ENCODE measurements at places on chromosomes 6 and 20.

- no peak for DNase-seq
Measured at GRCh38 chr20:48054051-48054450, 268.8 kb upstream of the SULF2 start.

DNA sequence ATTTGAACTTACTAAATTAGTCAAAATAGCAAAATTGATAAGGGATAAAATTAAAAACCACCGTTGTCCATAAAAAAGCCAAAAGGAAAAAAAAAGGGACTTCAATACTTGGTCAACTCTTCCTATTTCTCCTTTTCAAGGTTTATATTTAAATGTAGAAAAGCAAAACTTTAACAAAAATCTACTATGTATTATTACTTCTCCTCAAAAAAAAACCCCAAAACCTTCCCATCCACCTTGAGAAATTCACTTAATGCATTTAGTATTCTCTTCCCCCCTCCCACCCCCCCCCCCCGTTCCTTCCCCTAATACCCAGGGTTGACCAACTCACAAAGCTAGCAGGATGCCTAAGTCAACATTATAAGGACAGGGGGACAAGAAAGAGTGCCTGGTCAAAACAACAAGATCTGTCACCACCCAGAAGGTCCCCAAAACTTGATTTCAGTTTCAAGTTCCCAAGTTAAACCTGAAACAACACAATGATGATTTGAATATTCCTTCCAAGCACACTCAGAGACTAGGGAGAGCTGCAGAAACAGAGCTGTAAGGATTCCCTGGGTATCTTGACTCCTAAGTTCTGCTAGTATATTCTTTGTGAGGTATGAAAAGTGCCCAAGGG lies 14.6 kb downstream of the GMDS start:
- DNase-seq: no peak

GRCh38 chr6:34182751-34183531 lies 37.1 kb upstream of the GRM4 start:
- peak; percentile 74 for DNase-seq

DNA sequence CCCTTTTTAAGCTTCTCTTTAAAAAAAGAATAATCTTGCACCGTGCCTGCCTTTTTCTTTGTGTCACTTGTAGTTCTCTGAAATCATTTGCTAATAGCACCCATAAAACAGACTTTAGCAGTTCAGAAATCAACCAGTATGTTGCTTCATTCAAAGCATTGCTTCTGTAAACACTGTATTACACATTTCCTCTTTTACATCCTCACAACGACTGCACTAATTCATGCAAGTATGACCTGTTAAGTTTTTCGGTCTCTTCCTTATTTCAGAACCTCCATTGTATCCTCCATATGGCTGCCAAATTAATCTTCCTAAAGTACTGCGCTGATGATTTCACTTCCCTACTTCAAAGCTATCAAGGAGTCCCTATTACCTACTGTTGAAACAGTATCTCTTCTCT lies 142.9 kb upstream of the RNF217 start:
- DNase-seq: no peak

DNA sequence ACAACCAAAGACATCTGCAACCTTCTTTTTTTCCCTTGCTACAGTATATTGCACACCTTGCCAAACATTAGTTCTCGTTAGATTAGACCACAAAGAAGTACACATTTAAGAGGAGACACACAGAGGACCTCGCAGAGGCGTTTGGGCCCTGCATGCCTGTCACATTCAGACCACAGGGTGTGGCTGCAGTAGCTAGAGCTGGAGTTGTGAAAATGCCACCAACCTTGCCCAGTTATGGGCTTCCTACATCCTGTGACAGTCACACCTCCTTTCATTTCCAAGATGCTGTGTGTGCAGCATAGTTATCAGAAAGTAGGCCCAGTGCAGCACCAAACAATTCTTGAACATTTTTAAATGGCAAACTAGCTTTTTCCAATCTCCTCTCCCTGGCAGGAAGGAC lies 2.4 kb downstream of the SYNE1 start:
- DNase-seq: no peak

GRCh38 chr6:30884521-30885480 lies 482 bp downstream of the DDR1 start:
- peak; percentile 44 for DNase-seq

GRCh38 chr6:100833972-100834574 lies 47.1 kb downstream of the ASCC3 start:
- no peak for DNase-seq

DNA sequence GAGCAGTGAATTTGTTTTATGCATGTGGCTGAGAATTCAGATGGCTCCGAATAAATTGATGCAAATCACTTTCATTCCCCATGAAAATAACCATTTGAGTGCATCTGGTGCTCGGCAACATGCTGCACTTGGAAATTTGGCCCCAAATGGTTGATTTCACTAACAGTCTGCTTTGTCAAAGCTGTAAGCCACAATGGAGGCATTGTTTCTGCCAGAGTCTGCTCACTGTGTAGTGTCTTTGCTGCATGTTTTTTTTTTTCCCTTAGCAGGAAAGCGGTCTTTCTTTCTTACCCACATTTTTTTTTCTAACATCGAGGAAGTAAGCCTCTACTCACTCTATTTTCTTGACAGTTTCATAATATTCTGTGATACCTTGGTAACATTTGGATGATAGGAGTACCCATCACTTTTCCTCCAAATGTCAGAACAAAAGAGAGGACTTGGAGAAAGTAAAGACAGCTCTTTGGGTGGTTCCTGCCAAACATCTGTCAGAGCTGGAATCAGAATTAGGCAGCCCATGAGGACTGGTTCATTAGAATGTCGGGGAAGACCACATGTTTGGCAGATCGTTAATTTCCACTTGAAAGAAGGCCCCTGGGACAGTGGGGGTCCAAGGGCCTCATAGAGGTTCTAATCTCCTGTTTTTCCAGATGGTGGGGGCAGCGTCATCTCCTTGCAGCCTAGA lies 149.5 kb downstream of the DOK5 start:
- DNase-seq: no peak

DNA sequence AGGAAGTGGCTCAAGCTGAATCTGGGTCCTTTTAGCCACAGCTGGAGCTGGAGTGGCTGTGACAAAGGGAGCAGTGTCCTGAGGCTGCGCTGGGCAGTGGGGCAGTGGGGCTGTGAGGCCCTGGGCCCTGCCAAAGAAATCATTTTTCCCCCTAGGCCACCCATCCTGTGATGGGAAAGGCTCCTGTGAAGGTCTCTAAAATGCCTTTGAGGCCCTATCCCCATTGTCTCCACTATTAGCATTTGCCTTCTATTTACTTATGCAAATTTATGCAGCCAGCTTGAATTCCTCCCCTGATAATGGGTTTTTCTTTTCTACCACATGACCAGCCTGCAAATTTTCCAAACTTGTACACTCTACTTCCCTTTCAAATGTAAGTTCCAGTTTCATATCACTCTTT lies 539.2 kb downstream of the MEI4 start:
- DNase-seq: no peak

DNA sequence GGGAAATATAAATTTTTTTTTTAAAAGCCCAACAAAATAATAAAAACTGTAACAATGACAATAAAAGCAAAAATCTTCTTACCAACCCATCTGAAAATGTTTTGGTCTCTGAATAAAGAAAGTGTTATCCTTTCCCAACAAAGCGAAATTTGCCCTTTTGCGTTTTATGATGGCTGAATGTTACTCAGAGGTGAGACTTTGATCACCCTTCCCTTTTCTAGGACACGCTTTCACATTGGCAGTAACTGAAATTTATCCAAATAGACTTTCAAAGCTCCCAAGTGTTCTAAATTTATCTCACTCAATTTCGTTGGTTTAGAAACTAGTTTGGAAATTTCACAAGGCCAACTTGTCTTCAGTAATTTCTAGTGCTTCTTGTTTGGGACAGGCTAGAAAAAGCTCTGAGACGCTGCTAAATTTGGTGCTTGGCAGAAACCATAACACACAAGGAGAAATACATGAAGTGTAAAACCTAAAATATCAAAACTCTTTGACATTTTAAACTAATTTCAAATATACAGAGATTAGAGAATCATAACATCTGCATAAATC lies 354.5 kb upstream of the CITED2 start:
- no peak for DNase-seq

- DNase-seq: no peak
Measured at GRCh38 chr6:13425943-13426931, 61.2 kb downstream of the GFOD1 start.

DNA sequence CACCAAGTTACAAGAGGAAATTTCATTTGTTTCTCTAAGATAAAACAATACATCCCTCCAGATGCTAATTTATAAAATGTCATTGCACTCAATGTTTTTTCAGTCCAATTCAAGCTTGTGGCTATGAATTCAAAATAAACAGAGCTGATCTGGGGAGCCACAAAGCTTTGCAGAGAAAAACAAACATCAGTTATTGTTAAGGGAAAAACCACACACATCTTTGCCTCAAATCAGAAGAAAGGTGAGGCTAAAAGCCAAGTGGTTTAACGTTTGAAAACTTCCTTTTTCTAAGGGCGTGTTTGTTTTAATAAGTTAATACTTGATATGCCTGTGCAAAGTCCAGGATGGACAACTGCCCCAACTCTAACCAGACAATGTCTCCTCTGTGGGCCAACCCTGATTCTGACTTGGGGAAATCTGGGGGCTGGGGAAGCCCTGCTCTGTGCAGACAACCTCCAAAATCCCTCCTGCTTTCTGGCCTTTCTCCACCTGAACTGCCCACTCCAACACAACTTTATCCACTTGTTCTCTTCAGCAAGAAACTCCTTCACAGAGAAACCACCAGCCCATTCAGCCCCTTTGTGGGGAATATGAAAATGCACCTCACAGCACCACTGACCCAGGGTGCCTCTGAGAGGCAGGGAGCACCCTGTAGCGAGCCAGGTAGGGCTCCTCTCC lies 44.6 kb upstream of the NT5E start:
- DNase-seq: no peak

GRCh38 chr6:68834551-68834950 lies 199.5 kb downstream of the ADGRB3 start:
- no peak for DNase-seq

DNA sequence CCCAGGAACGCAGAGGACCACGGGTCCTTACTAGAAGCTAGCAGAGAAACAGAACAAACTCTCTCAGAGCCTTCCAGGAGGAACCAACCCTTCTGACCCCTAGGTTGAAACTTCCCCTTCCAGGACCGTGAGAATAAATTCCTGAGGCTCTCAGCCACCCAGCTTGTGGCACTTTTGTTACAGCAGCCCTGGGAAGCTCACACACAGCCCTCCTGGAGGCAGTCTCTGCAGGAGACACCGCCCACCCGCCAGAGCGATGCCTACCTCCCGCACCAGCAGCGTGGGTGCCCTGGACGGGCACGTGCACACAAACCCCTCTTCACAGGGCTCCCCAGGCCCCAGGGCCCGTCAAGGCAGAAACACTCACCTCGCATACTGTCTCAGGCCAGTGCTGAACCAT lies 4.2 kb downstream of the RNASET2 start:
- peak; percentile 35 for DNase-seq

DNA sequence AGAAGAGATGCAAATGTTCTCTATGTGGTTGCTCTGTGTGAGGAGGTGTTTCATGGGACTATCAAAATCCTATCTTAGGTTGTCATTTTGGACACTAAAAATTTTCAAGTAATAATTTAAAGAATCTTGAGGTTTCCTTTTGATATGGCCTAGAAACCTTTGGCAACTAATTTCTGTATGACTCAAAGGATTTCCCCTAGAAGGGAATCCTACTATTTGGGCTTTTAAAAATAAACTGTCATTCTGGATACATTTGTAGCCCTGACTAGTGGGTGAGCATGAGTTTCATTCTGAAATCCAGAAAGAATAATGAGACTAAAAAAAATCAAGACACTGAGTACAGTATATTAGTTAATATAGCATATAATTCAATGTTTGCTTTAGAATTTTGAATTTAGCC lies 25.5 kb upstream of the RAB23 start:
- no peak for DNase-seq

DNA sequence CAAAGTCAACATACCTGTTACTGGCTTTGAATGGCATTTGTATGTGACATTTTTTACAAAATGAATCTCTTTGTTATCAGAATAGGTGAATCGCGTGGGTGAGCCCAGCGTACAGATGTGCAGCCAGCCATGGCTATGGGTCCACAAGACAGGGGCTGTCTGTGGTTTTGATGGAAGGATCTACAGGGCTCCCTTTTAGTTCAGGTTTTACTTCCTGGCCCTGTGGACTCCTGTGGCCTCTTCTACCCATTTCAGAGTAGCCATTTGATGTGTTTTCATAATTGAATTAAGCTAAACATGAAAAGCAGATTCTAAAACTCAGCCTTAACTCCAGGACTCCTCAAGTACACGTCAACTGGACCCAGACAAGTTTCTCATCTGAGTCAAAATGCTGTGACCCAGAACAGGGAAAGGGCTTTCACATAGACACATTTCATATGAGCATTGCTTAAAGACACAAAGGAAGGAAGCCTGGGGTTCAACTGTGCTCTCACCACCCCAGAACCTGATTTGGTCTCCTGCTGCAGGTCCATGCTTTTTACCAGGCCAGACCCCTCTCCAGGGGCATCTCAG lies 105.3 kb upstream of the NAA20 start:
- no peak for DNase-seq

DNA sequence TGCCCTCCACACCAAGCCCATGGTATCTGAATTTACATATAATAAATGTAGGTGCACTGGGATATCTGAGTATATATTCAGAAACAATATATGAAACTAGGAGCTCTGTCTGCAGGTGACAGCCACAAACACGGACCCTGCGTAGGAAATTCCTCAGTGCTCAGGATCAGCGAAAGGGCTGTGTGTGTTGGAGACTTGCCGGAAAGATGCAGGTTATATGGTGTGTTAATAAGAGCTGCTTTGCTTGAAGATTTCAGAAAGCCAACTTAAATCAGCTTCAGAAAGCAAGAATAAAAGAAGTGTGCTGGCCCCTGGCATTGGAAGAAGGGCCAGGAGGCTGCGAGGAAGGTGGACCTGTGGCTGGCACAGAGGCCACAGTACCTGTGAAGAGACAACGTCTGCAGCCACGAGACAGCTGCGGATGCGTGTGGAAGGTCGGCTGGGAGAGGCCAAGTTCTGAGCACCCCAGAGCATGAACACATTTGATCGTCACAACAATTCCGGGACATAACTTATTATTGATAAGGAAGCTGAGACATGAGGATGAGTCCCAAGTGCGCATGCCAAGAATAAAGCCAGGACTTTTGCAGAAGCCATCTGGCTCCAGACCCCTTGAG lies 183.2 kb downstream of the DLL1 start:
- no peak for DNase-seq

- no peak for DNase-seq
Measured at GRCh38 chr6:129890701-129891100, 29.6 kb upstream of the TMEM244 start.
